ENCODE measurements at places on chromosomes 12 and 14. TPM values are rescaled to one million over a fixed set of nuclear protein-coding genes. Genes with fewer than 3 reads are reported as not detected.

KLRC2 gene
- not detected for total RNA-seq

PPFIA2 gene
- total RNA-seq: 2.6 TPM

C1S gene
- 215 TPM for total RNA-seq

P2RX4 gene
- total RNA-seq: 31.2 TPM

CLEC4C gene
- total RNA-seq: not detected

RNASE4 gene
- 44.2 TPM for total RNA-seq

INHBE gene
- not detected for total RNA-seq

IFNG-AS1 gene
- 0.26 TPM for total RNA-seq

ADCY6 gene
- total RNA-seq: 126 TPM

ERP27 gene
- total RNA-seq: 0.13 TPM

USP44 gene
- 0.79 TPM for total RNA-seq

MOAP1 gene
- 22.9 TPM for total RNA-seq

PIANP gene
- 0.13 TPM for total RNA-seq

All from aortic smooth muscle cell (primary cell).